Choroid plexus epithelial cell (primary cell): ENCODE measurements at places on chromosomes 3 and 15.

GRCh38 chr3:102444101-102444500 is 9.3 kb downstream of the ZPLD1 start:
- peak; percentile 54 for DNase-seq

- peak; percentile 33 for DNase-seq
Observed at GRCh38 chr3:177104299-177104992, 92.8 kb downstream of the TBL1XR1 start.

DNA sequence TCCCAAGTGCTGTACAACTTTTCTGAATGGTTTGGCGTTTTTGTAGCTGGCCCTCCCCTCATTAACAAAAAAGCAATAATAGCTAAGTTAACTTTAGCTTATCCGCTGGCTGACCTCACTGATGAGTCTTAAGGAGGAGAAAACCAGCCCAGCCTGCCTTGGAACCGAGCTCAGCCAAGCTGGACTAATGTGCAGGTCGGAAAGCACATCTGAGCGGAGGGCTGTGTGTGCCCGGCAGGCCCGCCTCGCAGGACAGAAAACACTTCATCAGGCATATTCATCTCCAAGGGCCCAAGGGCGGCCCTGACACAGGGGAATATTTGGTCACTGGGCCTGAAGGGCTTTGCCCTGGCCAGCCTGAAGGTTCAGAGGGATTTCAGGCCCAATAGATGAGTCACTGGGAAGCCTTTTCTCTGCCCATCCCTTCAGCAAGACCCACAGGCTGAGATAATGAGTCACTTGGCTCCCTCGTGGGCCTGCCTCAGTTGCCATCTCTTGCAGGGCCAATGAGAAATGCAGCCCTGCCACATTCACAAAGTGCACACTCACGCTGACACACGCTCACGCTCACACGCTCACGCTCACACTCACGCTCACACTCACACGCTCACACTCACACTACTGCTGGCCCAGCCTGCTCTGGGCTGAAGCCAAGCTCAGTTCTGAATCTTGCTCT is 75.1 kb downstream of the SLC12A8 start:
- DNase-seq: peak; percentile 63

GRCh38 chr3:189685291-189685690 is 54.1 kb downstream of the TP63 start:
- peak; percentile 12 for DNase-seq

- no peak for DNase-seq
Observed at GRCh38 chr3:119359476-119360326, 65.5 kb downstream of the ARHGAP31 start.

DNA sequence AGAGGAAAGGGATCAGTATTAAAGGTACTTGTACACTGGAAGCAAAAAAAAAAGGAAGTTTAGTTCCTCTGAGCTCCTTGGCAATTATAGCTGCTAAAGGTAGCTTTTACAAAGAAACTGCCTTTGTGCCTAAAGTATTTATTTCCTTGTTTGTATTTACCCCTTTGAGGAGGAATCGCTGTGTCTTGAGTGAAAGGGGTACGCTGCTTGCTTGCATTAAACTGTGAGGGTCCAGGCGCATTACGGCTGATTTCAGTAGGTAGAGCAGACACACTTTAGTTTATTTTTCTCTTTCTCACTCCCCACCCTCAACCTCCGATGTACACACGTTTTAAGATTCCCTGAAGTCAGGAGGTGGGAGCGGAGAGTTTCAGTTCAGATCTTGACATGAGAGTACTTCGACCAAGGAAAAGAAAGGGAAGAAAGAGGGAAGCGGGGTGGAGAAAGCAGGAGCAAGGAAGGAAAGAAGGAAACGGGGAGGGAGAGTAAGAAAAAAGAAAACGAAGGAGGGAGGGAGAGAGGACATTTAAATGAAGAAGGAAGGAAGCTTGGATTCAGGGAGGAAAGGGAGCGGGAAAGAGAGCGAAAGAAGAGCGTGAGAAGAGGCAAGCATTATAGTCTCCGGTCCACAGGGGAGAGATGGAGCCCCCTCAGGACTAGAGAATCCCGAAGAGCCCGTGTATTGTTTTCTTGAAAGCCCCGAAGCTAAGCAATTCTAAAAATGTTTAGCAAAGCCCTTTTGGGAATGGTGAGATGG is 1.2 kb upstream of the MME start:
- peak; percentile 49 for DNase-seq

DNA sequence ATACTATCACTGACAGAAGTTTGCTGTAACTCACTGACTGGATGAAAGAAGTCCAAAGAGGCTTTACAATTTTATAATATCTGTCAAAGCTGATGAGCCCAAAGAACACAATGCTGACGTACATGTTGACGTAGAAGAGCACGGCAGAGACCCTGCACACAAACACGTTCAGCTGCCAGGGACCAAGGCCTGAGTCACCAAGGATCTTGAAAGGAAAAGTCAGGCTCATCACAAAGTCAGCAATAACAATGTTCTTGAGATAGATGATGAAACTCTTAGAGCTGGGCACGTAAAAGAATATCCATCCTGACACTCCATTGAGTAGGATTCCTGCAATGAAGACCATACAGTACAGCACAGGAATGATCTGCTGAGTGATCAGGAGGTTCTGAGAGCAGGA is 10.9 kb upstream of the GPR171 start:
- peak; percentile 74 for DNase-seq

DNA sequence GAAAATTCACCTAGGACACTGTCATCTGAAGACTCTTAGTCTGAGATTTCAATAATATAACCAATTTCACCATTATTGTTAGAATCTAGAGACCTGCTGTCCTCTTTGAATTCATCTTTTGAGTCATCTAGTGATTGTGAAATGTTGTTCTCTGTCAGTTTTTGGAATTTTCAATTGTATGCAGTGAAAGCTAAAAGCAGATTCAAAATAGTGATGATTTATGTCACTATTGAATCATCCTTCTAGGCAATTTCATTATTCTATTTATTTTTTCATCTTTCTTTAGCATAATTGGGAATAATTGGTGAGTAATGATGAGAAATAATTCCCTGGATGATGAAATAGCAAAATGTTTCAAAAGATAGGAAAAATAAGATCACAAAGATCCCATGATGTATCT is 101.7 kb upstream of the EIF1B start:
- DNase-seq: peak; percentile 30

DNA sequence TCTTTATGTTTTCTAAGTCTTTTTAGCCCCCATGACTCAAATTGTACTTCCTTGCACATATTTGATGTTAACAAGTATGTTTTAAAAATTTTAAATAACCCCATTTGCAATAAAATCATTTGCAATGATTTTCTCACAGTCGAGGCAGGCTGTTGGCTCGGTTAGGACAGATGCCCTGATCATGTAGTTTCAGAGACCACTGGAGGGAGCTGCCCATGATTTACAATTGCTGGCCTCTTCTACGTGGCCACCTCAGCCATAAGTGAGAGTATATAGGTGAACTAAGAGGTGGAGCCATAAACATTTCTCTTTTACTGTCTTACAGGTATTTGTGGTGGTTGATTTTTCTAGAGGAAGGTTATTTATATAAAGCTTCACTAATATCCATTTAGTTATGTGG is 1.7 kb downstream of the DTWD1 start:
- peak; percentile 48 for DNase-seq
